ENCODE measurements at places on chromosomes 13 and 19. TPM values are rescaled to one million over a fixed set of nuclear protein-coding genes. Genes with fewer than 3 reads are reported as not detected.

- DNase-seq = no peak
These were observed 7.0 kb downstream of the DPF1 start for GRCh38 chr19:38216785-38217641.

DNA sequence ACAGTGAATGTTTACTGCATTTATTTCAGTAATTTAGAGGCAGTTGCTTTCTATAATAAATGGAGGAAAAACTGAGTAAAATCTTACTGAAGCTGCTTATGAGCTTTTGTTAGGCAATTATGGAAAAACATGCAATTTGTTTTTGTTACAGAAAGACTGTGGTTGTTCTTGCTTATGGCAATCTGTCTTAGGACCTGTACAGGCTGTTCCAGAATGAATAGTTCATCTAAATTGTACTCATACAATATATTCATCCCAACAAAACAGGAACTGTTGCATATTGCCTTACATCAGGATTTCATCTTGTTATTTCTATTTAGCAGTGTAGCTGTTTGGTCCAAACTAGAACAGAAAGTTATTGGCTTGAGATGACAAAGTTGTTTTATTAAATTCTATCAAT is 199.2 kb downstream of the NALCN start:
- no peak for DNase-seq

DNA sequence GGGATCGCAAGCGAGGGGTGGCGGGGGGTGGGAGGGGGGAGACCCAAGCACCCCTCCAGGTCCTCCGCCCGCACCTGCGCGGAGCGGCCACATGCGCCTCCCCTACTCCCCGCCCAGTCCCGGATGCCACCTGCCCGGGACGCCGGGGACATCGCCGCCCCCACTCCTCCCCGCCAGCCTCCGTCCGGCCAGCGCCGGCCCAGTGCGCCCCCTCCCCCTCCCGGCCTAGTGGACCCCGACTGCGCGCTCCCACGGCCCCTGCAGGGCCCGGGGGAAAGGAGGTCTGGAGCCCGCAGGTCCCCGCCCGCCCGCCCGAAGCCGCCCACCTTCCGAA is 263 bp downstream of the RHPN2 start:
- no peak for DNase-seq

- DNase-seq = no peak
These were observed 116.6 kb downstream of the KL start for GRCh38 chr13:33132644-33133440.

DNA sequence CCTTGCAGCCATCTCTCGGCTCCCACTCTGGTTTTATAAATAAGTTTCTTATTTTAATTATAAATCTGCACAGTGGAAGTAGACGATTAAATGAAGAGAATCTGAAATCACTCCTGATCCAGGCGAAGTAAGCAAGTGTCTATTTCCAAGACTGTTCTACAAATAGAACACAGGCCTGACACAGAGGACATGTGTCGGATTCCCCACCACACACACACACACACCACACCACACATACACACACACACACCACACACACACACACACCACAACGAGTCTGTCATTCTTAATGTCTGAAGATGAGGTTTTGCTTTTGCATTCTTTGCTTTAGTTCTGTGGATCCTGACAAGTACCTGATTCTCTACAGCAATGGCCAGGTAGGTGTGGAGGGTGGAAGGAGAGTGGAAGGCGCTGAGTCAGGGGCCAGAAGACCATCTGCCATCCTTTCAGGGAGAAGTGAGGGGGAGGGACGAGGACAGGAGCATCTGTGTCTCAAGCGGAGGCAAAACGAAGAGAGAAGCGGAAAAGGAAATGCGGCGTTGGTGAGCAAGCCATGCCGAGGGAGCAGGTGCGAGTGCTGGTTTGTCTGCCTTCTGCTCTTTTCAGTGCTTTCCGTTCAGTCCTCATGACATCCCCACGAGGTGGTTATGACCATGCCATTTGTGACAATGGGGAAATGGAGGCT is 110.2 kb downstream of the TEX26 start:
- no peak for DNase-seq

PTGIR gene
- total RNA-seq = 12.5 TPM

Data from T-helper 17 cell (primary cell).